Astrocyte (in vitro differentiated cells and primary cell): ENCODE measurements at places on chromosomes 2 and 18. TPM values are rescaled to one million over a fixed set of nuclear protein-coding genes. Genes with fewer than 3 reads are reported as not detected.

DNA sequence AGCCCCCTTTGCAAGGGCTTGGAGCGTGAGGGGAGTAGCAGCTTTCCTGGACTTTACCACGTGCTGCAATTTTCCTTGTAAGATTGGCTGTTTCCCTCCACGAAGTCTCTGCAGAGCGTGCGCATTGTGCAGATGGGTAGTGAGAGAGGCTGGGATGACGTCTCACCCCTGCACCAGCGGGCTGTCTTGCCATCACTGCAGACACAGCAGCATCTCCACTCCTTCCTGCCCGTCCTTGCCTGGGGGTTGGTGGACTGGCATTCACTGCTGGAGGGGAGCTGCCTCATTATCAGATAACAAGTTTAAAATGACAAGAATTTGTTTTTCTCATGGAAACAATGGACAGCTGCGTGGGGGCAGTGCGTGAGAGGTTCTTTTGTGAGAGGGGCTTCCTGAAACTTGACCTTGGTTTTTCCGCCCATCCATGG lies 45.3 kb upstream of the HS6ST1 start:
- H3K27me3 ChIP-seq = no peaks in the 10 kb centered on the region
- no peak for DNase-seq
- H3K27ac ChIP-seq = no peak overlapping the region
- H3K4me1 ChIP-seq = peaks cover 32% of the 10 kb centered on the region

Gene SH3RF3
- total RNA-seq = 7.2 and 7.3 TPM in 2 replicates

Gene FHL2
- 104 and 115 TPM in 2 replicates for total RNA-seq

Gene CNDP2
- total RNA-seq = 120 and 149 TPM in 2 replicates

Gene VWC2L
- not detected in 2 replicates for total RNA-seq

Gene AQP12A
- total RNA-seq = not detected in 2 replicates
